Posterior vena cava (tissue), 2 donors: ENCODE measurements at places on chromosomes 5 and 9. TPM values are rescaled to one million over a fixed set of nuclear protein-coding genes. Genes with fewer than 3 reads are reported as not detected.

The PLPP7 gene
- 8.9 TPM for total RNA-seq

GRCh38 chr5:16615741-16616535, 859 bp downstream of the RETREG1 start:
- no peak for DNase-seq

GRCh38 chr5:10384483-10384882, 31.0 kb downstream of the MARCHF6 start:
- no peak for DNase-seq

The TMEM252 gene
- not detected for total RNA-seq

The GABRA6 gene
- total RNA-seq, result not detected

DNA sequence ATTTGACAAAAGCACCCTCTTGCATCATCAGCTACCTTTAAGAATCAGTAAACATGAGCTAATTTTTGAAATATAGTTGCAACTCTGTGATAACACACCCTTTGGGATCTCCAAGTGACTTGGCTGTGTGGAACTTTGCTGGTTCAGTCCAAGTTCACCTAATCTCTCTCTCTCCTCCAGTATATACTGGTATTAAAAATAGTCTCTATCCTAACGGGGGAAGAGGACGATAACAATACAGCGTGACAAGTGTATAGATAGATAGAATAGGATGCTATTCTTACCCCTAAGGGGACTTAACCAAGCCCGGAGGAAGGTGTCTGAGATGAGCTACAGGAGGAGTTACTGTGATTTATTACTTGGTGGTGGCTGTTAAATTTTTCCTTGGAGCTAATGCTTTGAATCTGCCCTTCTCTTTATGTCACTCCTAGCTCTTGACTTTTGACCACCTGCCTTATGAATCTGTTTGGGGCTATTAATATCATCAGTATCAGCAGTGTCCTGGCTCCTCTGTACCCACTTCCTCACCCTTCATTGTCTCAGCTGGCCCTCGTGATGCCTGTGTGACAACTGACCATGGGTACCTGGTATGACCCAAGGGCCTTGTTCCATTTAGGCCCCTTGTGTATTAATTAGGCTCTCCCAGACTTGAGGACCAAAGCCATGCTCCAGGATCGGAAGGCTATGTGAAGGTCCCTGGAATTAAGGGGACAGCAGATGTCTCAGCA, 223.9 kb downstream of the SREK1 start:
- no peak for DNase-seq

The SLC34A1 gene
- total RNA-seq, result not detected

The TSLP gene
- 1.7 TPM for total RNA-seq

- peak; percentile 28 for DNase-seq
Observed at GRCh38 chr5:178327931-178328711, 95.5 kb upstream of the PHYKPL start.

GRCh38 chr9:16708656-16709435, 161.6 kb downstream of the BNC2 start:
- DNase-seq, result no peak

The SEMA6A gene
- 24.9 TPM for total RNA-seq
